Right forelimb (tissue), 1 donor: ENCODE measurements at places on chromosomes 13 and 19.

GRCh38 chr13:94968040-94968756 is 255.9 kb upstream of the SOX21 start:
- peak; percentile 51 for DNase-seq

- DNase-seq, result no peak
Observed at GRCh38 chr19:32017176-32017953, 328.0 kb upstream of the ZNF507 start.

DNA sequence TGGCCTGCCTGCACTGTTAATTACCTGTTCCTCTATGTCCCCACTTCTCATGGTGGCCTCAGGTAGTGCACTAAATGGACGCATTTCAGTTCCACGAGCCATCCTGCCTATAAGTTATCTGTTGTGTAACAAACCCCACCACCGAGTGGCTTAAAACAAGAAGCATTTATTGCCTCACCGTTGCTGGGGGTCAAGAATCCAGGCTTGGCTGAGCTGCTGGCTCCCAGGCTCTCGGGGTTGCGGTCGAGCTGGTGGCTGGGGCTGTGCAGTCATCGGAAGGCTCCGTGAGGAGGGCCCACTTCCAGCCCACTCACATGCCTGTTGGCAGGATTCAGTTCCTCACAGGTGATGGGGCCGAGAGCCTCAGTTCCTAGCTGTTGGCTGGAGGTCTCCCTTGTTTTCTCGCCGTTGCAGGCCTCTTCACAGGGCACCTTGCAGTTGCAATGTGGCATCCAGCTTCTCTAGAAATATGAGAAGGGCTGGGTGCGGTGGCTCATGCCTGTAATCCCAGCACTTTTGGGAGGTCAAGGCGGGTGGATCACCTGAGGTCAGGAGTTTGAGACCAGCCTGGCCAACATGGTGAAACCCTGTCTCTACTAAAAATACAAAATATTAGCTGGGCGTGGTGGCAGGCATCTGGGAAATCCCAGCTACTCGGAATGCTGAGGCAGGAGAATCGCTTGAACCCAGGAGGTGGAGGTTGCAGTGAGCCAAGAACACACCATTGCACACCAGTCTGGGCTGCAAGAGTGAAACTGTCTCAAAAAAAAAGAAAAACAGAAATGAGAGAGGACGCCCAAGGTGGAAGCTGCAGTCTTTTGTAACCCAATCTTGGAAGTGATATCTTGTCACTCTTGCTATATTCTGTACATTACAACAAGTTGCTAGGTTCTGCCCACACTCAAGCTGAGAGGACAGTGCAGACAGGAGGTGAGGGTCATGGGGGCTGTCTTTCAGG is 6.5 kb upstream of the PTOV1 start:
- no peak for DNase-seq

DNA sequence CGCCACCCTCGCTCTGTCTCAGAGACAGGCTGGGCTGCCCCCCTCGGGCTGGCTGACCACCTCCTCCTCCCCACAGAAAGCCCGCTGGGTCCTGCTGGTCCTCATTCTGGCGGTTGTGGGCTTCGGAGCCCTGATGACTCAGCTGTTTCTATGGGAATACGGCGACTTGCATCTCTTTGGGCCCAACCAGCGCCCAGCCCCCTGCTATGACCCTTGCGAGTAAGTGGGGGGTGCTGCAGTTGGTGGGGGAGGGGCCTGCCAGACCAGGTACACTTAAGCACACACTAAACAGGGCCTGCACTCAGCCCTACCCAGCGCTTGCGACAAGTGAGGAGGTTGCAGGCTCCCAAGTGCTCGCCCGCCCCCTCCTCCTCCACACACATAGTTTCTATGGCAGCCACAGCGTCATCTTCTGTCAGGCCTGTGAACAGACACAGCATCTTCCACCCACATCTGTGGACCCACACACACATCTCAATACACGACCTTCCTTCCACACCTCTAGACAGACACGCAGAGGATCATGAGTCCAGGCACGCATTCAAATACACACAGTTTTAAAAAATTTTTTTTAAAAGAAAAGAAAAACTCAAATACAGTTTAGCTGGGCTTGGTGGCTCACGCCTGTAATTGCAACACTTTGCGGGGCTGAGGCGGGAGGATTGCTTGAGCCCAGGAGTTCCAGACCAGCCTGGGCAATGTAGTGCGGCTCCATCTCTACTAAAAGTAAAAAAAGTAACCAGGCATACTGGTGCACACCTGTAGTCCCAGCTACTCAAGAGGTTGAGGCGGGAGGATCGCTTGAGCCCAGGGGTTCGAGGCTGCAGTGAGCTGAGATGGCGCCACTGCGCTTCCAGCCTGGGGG is 18.4 kb downstream of the PLD3 start:
- DNase-seq, result no peak

DNA sequence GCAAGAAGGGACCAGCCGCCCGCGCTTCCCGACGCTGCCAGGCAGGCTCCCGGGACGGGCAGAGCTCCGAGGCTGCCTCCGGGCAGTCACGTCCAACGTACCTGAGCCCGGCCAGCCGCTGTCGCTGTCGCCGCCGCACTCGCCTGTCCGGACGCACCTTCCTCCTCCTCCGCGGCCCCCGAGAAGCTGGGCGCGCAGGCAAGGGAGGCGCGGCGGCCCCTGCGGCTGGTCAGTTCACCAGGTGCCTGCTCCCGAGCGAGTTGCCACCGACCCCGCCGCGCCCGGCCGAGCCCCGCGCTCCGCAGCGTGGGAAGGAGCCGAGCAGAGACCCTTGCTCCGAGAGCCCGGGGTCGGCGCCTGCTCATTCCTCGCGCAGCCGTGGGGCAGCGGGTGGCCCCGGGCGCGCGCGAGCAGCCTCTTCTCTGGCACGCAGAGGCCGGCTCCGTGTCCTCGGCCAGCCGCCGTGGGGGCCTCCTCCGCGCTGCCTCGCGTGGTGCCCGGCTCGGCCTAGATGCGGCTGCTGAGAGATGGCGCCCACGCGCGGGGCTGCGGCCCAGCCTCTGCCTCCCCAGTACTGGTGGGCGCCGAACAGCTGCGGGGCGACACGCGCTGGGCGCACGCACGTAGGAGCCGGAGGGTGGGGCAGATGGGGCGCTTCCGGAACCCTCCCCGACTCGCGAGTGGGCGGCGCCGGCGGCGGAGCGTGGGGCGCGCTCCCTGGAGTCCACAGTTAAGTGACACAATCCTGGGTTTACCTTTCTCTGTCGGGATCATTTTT is 419.4 kb downstream of the UQCRFS1 start:
- no peak for DNase-seq

DNA sequence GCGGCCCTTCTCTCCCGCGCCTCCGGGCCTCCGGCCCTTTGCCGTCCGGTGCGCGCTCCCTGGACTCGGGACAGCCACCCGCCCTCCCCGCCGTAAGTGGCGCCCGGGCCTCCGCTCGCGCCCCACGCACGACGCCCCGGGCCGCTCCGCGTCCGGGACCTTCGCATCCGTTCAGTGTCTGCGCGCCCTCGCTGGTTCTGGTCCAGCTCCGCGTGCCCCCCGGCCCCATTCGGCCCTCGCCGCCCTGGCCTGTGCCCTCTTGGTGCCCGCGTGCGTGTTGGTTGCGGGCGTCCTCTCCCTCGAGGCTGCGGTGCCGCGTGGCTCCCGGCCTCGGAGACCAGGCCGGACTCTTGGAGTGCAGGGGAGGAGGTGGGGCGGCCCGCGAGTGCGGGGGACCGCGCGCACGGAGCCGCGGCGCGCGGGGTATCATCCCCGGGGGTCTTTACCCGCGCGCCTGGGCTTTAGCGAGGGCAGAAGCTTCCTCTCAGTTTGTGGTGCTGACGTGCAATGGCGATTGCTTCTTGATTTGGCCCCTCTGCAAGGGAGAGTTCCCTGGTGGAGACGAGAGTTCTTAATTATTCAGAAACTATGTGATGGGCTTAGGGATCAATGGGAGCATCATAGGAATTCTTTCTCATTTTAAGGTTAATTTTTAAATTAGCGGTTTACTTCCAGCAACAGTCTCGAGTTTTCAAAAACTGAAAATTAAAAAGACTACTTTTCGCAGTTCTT is 757 bp downstream of the WASF3 start:
- peak; percentile 60 for DNase-seq

DNA sequence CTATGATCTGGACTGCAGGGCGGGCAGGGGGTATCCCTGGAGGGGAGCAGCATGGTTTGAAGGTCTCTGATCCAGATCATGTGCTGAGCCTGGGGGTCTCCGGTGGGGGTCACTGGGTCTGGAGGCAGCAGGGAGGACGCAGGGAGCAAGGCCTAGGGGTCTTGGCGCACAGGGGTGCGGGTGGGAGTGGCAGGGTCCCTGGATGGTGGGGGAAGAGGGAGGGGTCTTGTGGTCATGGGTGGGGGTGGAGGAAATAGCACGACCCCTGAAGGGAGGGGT is 1.9 kb downstream of the BTBD2 start:
- no peak for DNase-seq

GRCh38 chr13:112943309-112944125 is 25.5 kb upstream of the MCF2L start:
- peak; percentile 79 for DNase-seq

DNA sequence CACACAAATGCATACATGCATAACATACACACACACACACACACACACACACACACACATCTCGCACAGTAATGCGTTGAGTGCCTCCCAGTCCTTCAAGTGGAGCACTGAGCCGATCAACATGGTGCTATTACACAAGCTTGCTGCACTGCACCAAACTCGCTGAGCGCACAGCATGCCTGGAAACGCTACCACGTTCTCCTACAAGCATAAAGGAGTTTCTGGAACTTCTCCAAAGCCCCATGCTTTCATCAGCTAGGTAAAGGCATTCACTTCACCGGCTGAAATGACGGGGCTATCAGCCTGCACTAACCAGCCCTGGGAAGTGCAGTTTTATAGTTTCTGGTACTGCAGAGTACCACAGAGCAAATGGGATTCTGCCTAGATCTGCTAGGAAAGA is 92.7 kb downstream of the FGF14 start:
- no peak for DNase-seq

DNA sequence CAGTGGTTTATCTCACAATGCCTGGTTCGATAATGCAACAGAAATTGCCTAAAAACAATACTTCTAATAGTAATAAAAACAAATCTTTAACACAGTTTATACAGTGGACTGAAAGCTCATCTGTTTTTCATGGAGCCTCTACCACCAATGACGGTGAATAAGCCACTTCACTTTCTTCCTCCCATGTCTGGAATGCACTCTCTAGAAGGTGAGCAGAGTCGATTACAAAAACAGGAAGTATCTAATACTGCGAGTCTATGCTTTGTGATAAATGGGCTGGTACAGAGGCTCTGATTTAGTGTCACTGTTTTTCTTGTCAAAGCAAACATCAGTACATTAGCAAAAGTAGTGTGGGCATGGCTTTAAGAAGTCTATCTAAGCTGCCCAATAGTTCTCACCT is 1348.6 kb upstream of the SLC10A2 start:
- DNase-seq, result no peak

GRCh38 chr19:50258918-50259372 is 55.5 kb downstream of the MYH14 start:
- DNase-seq, result no peak

DNA sequence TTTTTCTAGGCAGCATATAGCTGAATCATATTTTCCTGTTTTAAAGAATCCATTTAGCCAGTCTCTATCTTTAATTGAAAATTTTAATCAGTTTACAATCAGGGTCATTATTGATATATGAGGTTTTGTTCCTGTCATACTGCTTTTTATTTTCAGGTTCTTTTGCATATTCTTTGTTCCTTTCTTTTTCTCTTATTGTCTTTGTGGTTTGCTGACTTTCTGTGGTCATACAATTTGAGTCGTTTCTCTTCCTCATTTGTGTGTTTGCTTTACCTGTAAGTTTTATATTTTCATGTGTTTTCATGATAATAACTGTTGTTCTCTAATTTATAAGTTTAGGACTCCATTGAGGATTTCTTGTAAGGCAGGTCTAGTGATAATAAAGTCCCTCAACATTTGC is 812.6 kb downstream of the DACH1 start:
- DNase-seq, result no peak

DNA sequence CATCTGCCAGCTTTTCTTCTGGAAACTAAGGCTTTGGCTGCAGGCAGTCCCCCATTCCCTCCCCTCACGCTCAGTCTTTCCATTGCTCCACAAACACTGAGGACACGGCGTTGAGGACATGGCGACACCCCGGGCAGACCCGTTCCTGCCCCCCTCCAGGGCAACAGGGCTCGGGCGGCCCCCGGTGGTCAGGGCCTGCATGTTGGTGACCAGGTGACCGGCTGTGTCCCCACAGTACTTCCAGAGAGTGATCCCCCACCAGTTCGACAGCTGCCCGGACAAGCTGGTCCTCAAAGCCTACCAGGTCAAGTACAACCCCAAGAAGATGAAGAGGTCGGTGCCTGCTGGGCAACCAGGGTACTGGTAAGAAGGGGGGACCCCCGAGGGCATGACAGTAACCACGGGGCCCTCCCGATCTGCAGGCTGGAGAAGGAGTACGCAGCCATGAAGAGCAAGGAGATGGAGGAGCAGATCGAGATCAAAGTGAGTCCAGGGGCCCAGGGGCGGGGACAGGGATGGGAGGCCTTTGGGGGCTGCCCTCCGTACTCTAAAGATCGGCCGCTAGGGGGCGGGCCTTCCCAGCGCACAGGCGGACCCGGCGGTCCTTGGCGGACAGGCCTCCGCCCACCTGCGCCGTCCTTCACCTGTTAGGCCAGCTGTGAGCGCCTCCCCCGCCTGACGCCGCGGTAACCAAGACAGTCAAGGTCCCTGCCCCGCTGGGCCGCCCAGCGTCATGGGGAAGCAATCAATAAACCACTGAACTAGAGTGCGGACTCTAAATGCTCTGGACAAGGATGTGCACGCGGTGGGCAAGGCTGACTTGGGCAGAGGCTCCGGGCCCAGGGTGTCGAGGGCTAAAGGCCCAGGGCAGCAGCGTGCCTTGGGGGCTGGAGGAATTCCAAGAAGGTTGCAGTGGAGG is 21.1 kb downstream of the PRR36 start:
- peak; percentile 84 for DNase-seq

GRCh38 chr19:54905421-54905802 is 536 bp upstream of the NCR1 start:
- DNase-seq, result no peak

DNA sequence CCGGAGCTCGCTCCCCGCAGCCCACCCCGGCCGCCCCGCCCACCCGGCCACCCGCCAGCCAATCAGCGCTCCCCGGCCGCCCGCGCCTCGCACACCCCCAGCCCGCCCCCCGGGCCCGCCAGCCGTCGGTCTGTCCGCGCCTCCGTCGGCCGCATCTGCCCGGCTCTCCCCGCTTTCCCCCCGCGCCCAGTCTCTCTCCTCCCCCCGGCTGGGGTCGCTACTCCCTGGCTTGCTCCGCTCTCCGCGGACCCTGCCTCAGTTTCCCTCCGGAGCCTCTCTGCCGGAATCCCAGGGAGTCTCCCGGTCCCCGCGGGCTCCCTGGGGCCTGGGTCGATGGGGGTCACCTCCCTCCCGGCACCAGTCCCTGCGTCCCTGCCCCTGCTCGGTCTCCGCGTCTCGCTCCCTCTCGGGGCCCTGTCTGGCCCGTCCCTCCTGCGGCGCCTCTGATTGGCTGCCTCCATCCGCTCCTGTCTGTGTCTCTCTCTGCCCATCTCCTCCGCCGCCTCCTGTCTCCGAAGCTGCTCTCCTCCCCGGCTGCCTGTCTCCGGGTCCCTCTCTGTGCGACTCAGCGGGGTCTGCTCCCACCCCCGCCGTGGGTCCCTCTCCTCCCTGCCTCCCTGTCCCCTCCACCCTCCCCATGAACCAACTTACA is 484 bp downstream of the IL11 start:
- no peak for DNase-seq

- DNase-seq, result no peak
Observed at GRCh38 chr13:91155512-91156114, 191.9 kb upstream of the MIR17HG start.

GRCh38 chr13:57991041-57991440 is 359.5 kb downstream of the PCDH17 start:
- DNase-seq, result no peak

- DNase-seq, result no peak
Observed at GRCh38 chr13:110211046-110211445, 95.9 kb downstream of the COL4A1 start.

GRCh38 chr13:111256946-111257345 is 63.5 kb upstream of the TEX29 start:
- DNase-seq, result no peak
